Brain pericyte (primary cell): ENCODE measurements at places on chromosomes 1 and 21.

DNA sequence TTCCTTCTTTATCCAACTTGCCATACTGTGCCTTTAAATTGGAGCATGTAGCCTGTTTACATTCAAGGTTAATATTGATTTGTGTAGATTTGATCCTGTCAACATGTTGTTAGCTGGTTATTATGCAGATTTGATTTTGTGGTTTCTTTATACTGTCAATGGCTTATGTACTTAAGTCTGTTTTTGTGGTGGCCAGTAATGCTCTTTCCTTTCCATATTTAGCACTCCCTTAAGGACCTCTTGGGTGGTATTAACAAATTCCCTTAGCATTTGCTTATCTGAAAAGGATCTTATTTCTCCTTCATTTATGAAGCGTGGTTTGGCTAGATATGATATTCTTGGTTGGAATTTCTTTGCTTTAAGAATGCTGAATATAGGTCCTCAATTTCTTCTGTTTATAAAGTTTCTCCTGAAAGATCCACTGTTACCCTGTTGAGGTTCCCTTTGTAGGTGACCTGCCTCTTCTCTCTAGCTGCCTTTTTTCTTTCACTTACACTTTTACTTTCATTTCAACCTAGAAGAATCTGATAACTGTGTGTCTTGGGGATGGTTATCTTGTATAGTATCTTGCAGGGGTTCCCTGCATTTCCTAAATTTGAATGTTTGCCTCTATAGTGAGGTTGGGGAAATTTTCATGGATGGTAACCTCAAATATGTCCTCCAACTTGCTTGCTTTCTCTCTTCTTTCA is 86.9 kb upstream of the NEGR1 start:
- DNase-seq, result no peak

GRCh38 chr1:31366796-31367195 is 6.1 kb downstream of the FABP3 start:
- no peak for DNase-seq

- DNase-seq, result no peak
These were observed 18.4 kb upstream of the UQCRHL start for GRCh38 chr1:15825800-15826199.

- no peak for DNase-seq
These were observed 6.7 kb downstream of the NR5A2 start for GRCh38 chr1:200034262-200034557.

GRCh38 chr1:200035956-200036618 is 8.6 kb downstream of the NR5A2 start:
- no peak for DNase-seq

DNA sequence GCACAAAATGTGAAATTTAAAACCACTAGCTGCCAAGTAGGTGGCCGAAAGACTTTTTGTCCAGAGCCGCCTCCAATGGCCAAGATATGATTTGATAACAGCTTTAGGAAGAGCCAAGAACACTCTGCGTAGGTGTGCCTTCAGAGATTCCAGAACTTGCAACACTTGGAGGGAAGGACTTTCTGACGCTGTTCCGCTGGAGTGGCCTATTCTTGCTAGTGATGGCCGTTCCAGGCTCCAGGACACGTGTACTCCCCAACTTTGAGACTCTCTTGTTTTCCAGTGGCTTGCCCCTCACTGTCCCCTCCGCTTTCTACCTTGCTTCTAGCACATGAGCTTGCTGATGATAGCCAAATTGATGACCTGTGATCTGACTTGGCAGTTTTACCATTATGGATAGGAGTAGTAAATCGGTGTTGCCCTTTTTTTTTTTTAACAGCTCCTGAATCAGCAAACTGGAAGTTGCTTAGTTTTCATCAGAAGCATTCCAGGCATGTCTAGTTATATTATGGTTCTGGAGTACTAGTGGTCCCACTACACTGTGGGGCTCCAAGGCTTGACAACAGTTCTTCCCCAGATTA is 1.0 kb downstream of the PRDX6 start:
- DNase-seq, result no peak

- DNase-seq, result no peak
These were observed 57.4 kb downstream of the ADSS2 start for GRCh38 chr1:244394346-244394745.

DNA sequence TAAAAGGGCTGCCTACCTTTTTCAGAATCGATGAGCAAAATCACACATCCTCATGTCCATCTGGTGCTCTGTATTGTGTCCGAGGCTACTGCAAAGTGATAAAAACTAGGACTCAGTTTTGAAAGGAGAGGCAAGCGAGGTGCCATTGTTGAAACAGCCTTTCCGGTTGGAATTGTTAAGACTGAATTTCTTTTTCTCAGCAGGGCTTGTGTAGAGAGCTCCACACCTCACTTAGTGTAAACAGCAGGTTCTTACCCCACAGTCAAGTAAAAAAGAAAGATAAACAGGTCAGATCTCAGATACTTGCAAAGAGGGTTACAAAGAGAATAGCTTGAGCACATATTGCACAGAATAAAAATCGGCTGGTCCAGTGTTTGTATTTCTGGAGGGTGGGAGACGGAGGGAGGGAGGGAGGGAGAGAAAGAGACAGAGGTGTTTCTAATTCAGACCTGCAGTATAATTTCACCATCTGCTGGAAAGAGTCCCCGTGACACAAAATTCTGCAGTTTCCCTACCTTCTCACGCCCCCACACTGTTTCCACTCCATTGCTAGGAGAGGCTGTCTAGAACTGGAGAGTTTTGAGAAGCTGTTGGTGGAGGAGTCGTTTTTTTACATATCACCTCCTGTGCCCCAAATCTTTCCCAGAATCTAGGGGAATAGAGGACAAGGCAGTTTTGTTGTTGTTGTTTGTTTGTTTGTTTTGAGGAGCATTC is 82.5 kb downstream of the EDEM3 start:
- DNase-seq, result no peak

DNA sequence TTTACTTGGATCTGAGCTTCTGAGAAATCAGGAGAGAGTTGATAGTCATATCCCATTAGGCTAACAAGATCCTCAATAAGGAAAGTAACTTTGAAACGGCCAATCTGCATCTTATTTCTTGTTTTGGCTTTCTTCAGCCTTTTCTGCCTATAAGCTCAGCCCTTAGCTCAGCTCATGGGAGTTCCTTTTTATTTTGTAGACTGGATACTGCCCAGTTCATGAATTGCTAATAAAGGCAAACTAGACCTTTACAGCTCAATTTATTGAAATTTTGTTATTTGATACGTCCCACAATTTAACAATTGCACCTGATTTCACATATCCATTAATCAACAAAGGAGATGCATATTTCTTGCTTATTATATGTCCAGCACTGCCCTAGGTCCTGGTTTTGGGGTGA is 22.7 kb downstream of the NENF start:
- no peak for DNase-seq

DNA sequence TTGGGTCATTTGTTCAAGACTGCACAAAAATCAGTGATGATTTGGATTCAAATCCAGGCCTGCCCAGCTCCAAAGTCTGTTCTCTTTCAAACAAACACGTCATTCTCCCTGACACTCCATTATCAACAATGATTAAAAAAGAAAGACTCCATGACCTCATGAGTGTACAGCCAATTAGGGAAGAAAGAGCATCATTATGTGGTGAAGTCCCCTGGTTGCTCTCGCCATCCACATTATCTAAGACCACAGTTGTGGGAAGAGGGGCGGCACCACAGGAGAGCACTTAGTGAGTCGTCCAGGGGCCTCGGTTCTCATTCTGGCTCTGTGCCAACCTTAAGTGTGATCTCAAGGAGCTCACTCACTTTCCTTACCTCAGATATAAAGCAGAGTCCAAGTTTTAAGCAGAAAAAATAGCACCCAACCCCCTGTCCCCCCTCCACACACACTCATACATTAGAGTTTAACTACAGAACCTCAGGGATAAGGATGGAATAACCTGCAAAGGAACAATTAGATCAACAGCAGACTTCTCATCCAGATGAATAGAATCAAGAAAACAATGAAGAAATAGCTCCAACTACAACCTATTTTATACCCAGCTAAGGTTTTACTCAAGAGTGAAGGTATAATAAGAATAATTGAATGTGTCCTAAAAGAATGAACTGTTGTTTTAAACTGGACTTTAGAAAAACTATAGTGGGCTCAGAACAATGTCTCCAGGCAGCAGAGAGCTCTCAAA is 47.8 kb downstream of the COL6A1 start:
- no peak for DNase-seq

- no peak for DNase-seq
These were observed 394.8 kb downstream of the PTPRC start for GRCh38 chr1:199033661-199034060.

DNA sequence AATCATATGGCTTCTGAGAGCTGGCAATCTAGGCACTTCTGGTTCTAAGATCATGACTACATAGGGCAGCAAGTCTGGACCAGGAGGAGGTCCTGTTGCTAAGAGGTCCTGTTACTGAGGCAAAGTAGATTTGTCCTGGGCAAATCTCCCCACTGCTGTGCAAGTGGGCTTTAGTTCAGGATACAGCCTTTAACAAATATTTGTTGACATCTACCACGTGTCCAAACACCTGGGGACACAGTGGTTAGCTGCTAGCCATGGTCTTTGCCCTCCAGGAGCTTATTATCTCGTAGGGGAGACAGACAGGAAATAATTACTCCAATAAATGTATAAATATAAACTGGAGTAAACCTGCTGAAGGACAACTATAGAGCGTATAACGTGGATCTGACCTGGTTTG is 3.2 kb downstream of the CGN start:
- DNase-seq, result no peak

GRCh38 chr21:43654806-43655489 is 4.3 kb downstream of the HSF2BP start:
- DNase-seq, result no peak

DNA sequence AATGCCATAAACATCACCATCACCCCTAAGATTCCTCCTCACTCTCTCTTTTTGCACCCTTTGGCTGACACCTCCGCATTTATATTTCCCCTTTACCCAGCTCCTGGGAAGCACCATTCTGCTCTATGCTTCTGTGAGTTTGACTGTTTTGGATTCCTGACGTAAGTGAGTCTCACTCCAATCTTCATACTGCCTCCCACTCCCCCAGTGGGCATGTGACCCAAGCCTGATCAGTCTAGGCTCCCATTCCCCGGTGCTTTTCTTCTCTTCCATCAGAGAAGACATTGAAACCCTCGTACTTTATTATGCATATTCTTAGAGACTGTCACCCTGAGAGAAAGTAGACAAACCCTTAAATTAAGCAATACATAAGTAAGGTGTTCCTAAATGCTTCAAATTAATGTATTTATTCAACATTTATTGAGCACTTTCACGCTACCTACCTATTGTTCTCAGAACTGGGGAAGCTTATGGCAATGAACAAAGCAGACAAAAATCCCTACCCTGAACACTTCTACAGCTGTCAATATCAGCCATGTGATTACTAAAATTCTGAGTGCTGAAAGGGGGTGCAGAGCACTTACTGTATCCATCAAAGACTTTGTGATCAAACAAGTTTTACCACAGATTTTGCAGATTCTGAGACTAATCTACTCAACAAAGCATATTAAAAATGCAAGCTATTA is 43.4 kb upstream of the DIPK1A start:
- DNase-seq, result no peak

DNA sequence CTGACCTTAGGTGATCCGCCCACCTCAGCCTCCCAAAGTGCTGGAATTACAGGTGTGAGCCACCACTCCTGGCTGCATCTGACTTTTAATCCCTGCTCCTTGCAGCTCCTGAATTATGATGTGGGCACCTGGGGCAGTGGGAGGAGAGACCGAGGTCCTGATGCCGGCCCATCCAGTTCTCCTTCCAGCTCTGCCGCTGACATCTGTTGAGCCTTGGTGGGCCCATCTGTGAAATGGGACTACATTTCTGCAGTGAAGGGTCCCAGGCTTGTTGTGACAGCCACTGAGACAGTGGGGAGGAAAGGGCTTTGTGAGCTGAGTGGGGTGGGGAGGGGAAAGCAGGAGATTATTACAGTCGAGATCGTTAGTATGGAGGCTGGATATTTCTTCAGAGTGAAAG is 11.8 kb downstream of the PLA2G2F start:
- no peak for DNase-seq

- DNase-seq, result no peak
These were observed 223.7 kb upstream of the FAM78B start for GRCh38 chr1:166390366-166391033.

GRCh38 chr1:113850127-113850796 is 21.2 kb downstream of the PTPN22 start:
- DNase-seq, result no peak

- DNase-seq, result no peak
These were observed 714.9 kb downstream of the MATN1 start for GRCh38 chr1:30008372-30008997.

- no peak for DNase-seq
These were observed 3.8 kb downstream of the LDLRAD2 start for GRCh38 chr1:21815724-21816321.

GRCh38 chr1:51936531-51936930 is 54.0 kb downstream of the RAB3B start:
- DNase-seq, result no peak

DNA sequence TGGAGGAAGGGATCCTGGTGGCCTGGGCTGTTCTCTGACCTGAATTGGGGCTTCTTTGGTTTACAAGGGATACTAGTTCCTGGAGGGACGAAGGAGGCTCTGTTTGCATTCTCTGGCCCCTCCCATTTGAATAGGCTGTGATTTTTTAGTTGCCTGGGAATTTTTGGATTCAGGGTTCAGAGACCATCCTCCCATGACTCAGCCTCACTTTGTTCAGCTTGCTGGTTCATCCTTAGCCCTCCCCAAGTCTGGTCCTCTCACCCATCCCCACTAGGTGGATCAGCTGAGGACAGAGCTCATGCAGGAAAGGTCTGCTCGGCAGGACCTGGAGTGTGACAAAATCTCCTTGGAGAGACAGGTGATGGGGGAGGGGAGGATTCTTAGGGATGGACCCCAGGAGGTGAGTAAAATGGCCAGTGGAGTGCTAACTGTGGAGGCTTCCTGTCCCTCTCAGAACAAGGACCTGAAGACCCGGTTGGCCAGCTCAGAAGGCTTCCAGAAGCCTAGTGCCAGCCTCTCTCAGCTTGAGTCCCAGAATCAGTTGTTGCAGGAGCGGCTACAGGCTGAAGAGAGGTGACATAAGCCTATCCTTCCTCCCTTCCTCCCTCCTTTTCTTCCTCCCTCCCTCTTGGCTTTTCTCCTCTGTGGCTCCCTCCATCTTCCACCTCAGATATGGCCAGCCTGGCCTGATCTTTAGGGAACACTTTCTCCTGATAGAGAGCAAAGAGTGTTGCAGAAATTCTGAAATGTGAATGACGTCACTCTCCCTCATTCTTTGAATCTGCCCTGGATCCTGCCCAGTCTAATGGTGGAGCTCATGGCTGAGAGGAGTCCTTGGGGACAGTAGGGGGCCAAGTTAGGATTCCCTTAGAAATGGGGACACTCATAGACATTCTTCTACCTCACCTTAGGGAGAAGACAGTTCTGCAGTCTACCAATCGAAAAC is 4.5 kb upstream of the TUFT1 start:
- DNase-seq, result no peak

- no peak for DNase-seq
These were observed 32.4 kb upstream of the ZNF124 start for GRCh38 chr1:247204177-247204647.

- no peak for DNase-seq
These were observed 137.4 kb downstream of the FGGY start for GRCh38 chr1:59434336-59434735.

GRCh38 chr1:101043776-101044175 is 18.2 kb upstream of the DPH5 start:
- DNase-seq, result no peak
